COR-L47 (cell line): ENCODE measurements at places on chromosomes 3 and 15.

GRCh38 chr3:182258538-182259177 is 534.6 kb upstream of the ATP11B start:
- peak; percentile 64 for DNase-seq

DNA sequence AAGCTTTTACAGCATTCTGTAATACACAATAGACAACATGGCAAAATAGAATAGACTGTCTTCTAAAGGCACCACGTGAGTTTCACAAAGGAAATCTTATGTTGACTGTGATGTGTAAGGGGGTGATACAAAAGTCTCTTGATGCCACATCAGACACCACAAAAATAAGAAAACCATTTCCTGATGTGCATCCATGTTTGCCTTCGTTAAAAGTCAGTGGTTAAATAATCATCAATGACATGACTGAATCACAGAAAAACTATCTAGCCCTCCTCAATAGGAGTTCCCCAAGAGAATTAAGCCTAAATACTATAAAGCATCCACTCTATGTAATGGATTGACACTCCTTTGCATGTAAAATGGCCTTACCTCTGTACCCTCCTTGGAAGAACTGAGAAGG is 198.6 kb upstream of the SLC2A2 start:
- no peak for DNase-seq

DNA sequence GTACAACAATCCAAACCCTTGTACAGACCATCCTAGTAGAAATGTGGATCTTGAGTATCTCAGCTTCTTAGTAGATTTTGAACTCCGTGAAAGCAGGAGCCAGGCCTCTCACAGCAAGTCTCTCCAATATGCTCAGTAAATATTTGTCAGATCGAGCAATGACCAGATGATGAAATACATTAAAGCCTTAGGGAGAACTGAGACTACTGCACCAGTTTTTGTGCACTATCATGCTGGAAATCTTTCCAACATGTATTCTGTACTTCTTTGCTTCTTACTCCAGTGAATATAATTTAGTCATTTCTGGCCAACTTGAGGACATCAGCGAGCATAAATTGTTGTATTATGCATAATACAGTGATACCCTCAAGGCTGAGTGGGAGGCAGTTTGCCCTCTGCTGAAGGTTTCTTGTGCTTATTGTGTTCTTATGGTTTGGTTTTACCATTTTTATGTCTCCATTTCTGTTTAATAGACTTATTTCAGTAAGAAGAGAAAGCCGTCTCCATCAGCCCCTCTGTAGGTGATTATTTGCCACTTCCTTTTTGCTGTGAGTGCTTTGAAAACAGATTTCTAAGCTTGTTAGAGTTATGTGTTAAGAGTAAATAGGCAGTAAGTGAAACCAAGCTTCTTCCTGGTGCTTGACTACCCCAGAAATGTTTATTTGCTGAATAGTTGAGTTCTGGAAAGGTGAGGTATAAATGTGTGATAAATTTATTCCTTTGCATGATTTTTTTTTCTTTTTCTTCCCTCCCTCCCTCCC is 147.1 kb downstream of the PGPEP1L start:
- no peak for DNase-seq

- peak; percentile 30 for DNase-seq
Measured at GRCh38 chr3:154018100-154018696, 103.0 kb upstream of the ARHGEF26 start.

DNA sequence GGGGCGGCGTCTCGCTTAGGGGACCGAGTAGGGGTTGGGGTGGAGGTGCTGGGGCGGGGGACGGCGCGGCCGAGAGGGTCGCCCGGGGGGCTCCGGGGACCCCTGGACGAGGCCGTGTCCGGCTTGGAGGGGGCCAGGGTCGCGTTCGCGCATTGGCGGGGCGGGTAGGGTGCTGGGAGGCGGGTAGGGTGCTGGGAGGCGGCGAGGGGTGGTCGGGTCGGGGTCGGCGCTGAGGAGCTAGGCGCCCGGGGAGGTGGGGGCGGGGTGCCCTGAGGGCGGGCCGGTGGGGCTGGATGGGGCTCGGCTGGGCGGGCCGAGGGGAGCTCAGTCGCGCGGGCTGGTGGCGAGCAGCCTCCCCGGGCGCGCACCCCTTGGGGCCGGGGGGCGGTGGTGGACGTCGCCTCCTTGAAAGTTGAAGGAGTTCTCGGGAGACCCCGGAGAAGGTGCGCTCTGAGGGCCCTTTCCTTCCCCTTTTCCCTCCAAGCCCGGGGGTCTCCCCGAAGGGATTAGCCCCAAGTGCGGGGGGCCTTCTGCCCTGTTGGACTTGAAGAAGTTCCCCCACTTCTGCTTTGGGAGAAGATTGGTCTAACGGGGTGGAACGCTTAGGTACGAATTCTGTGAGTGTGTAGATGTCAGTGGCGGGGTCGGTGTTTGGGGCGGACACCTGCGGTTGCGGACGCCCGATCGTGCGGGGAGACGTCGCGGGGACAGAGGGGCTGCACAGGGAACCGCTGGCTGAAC is 543 bp downstream of the MEF2A start:
- peak; percentile 6 for DNase-seq

- DNase-seq: no peak
Measured at GRCh38 chr15:72690938-72691337, 4.9 kb downstream of the BBS4 start.
